Psoas muscle (tissue), 8 donors: ENCODE measurements at places on chromosomes 5 and 9. TPM values are rescaled to one million over a fixed set of nuclear protein-coding genes. Genes with fewer than 3 reads are reported as not detected.

- no peaks in the 10 kb centered on the region for H3K4me1 ChIP-seq
- no peaks in the 10 kb centered on the region for H3K36me3 ChIP-seq
- no peak overlapping the region for H3K27ac ChIP-seq
- DNase-seq, result no peak
- H3K27me3 ChIP-seq, result no peaks in the 10 kb centered on the region
- H3K4me3 ChIP-seq, result no peak overlapping the region
Observed at GRCh38 chr9:84296146-84296843, 44.3 kb downstream of the SLC28A3 start.

Gene F2RL1
- total RNA-seq, result 0.17 TPM

DNA sequence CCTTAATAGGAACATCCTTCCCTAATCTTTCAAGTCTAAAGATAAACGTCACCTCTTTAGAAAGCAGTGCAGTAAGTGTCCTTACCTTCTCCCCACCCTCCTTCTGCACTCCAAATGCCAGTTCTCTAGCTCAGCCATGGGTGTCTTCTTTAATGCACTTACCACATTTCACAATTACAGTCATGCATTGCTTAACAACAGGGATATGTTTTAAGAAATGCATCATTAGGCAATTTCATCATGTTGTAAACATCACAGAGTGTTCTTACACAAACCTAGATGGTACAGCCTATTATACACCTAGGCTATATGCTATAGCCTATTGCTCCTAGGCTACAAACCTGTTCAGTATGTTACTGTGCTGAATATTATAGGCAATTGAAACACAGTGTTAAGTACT is 91.2 kb downstream of the RFX3 start:
- H3K27me3 ChIP-seq, result no peaks in the 10 kb centered on the region
- no peak for DNase-seq
- peaks cover 29% of the 10 kb centered on the region for H3K4me1 ChIP-seq
- no peak overlapping the region for H3K27ac ChIP-seq
- H3K36me3 ChIP-seq, result no peaks in the 10 kb centered on the region
- peak overlapping the region; percentile 5 for H3K4me3 ChIP-seq

GRCh38 chr5:81819556-81820317 is 68.8 kb upstream of the SSBP2 start:
- no peak for DNase-seq
- peaks cover 4% of the 10 kb centered on the region for H3K4me1 ChIP-seq
- no peak overlapping the region for H3K4me3 ChIP-seq
- no peak overlapping the region for H3K27ac ChIP-seq
- no peaks in the 10 kb centered on the region for H3K36me3 ChIP-seq

Gene PCDHGB6
- total RNA-seq, result 2.0 TPM

DNA sequence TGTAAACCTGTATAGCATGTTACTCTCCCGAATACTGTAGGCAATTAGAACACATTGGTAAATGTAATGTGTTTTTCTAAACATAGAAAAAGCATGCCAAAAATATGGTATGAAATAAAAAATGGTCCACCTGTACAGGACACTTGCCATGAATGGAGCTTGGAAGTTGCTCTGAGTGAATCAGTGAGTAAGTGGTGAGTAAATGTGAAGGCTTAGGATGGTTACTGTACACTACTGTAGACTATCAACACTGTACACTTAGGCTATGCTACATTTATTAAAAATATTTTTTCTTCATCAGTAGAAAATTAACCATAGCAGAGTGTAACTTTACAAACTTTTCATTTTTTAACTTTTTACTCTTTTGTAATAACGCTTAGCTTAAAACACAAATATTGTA is 41.9 kb downstream of the INSYN2B start:
- no peaks in the 10 kb centered on the region for H3K27me3 ChIP-seq
- H3K36me3 ChIP-seq, result no peaks in the 10 kb centered on the region
- no peak overlapping the region for H3K4me3 ChIP-seq

DNA sequence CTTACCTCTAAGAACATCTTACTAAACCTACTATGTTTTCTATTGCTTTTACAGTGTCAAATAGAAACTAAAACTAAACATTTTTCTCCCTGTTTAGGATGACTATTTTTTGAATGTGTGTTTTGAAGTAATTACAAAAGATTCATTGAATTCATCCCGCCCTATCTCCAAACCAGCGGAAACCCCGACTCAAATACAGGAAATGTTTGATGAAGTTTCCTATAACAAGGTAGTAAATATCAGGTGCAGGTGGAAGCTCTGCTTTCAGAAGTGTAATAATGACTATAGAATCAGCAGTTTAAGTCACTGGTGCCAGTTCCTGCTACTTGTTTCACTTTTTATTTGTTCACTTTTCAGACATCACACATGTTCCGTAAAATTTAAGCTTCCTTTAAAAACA is 20.0 kb downstream of the ERAP2 start:
- H3K4me3 ChIP-seq, result no peak overlapping the region
- DNase-seq, result no peak
- H3K36me3 ChIP-seq, result peaks cover 20% of the 10 kb centered on the region
- H3K27ac ChIP-seq, result no peak overlapping the region

Gene DMRTA1
- total RNA-seq, result 0.20 TPM

Gene SLC36A2
- 14.5 TPM for total RNA-seq

Gene GMCL2
- total RNA-seq, result not detected
